ENCODE measurements at places on chromosomes 6 and 20.

DNA sequence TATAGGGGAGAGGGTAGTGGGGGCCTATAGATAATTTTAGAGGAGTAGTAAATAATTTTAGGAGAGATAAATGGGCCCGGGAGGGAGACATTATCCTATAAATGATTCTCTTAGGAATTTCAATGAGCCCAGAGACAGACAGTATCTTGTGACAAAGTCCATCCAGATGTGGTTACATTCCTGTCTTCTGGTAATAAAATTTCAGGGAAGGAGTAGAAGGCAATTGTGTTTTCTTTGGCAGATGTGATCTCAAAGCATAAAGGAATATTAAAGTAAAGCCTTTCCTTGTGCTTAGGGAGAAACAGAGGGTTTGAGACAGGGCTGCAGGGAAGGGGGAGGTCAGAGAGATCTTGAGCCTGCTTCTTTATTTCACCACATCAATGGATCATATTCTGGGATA lies 979.8 kb upstream of the GJE1 start:
- DNase-seq = peak; percentile 4

- DNase-seq = no peak
These were observed 144.7 kb upstream of the SLC22A23 start for GRCh38 chr6:3601570-3601969.

DNA sequence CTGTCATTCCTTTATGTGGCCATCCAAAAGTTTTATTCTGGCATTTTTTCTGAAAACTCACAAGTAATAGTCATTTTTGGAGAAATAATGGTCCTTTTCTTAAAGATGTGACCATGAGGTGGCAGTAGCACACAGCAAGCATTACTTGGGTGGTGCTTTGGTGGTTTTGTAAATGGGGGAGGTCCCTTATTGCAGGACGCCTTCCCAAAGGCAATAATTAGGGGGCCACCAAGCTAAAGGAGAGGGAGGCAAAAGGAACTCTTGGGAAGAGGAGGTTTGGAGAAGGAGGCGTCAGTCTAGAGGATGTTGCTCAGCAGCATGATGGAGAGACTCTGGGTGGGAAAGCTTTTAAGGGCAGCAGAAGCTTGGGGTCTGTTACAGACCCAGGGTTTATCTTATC lies 422.6 kb upstream of the MMS22L start:
- no peak for DNase-seq

- DNase-seq = peak; percentile 21
These were observed 1.8 kb downstream of the FAM83D start for GRCh38 chr20:38927902-38928578.

- DNase-seq = peak; percentile 42
These were observed 58.5 kb upstream of the BEND3 start for GRCh38 chr6:107173779-107174178.

DNA sequence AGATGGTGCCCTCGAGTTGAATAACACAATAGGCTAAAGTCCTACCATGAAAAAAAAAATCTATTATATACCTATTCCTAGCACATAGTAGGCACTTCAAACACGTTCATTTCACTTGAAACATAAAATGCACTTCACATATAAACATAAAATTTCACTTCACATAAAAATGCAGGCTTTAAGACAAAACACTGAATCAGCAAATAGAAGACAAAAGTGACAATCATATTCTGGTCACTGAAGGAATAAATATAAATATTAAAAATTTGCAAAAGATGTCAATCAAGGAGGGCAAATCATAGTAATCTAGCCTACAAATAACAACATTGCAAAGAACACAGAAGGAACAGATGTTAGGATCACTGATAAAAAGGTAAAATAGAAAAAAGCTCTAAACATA lies 153.1 kb downstream of the LMBRD1 start:
- no peak for DNase-seq

DNA sequence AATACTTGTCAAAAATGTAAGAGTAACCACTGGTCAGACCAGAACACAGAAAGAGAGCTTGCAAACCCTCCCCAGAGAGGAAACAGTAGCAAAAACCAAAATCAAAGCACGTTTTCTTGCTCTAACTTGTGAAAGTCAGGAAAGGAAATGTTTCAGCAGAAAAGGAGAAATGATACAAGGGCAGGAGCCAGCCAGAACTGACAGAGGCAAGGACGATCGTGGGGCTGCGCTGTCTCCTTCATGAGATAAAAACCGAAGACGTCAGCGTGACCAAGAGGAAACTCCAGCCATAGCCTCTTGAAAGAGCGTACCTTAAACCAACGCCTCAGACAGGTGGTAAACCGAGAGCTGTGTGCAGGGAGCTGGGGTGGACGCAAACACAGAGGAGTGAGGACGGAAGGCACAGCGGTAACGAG lies 27.5 kb downstream of the LAMA5 start:
- no peak for DNase-seq

DNA sequence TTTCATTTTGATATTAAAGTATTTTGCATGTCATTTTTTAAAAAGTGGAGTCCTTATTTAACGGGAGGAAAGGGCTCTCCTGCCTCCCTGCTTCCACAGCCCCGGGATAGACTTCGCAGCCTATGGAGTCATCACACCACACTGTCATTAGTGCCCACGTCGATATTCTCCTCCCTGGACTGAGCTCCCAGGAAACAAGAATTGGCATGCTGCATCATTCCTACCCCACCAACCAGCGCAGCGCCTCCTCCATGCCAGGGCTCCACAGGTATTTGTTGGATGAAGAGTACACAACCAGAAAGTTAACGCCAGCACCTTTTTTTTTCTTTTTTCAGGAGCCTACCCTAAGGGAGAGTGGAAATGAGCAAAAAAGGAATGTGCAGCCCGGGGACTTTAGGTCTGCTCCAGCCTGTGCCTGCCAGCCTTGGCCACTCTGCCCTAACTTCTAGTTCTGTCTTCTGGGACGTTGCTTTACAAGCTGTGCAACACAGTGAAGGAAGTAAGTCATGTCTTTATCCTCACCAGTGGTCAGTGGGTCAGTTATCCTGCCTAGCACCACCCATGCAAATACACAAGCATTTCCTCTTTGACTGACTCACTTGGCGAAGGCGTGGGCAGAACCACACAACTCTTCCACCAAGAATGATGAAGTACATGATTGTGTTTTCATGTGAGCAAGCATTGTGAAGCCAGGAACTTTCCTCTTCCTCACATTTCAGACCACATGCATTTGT lies 180.7 kb upstream of the UST start:
- peak; percentile 93 for DNase-seq

- peak; percentile 82 for DNase-seq
These were observed 2.3 kb downstream of the TUBB start for GRCh38 chr6:30722280-30723112.

DNA sequence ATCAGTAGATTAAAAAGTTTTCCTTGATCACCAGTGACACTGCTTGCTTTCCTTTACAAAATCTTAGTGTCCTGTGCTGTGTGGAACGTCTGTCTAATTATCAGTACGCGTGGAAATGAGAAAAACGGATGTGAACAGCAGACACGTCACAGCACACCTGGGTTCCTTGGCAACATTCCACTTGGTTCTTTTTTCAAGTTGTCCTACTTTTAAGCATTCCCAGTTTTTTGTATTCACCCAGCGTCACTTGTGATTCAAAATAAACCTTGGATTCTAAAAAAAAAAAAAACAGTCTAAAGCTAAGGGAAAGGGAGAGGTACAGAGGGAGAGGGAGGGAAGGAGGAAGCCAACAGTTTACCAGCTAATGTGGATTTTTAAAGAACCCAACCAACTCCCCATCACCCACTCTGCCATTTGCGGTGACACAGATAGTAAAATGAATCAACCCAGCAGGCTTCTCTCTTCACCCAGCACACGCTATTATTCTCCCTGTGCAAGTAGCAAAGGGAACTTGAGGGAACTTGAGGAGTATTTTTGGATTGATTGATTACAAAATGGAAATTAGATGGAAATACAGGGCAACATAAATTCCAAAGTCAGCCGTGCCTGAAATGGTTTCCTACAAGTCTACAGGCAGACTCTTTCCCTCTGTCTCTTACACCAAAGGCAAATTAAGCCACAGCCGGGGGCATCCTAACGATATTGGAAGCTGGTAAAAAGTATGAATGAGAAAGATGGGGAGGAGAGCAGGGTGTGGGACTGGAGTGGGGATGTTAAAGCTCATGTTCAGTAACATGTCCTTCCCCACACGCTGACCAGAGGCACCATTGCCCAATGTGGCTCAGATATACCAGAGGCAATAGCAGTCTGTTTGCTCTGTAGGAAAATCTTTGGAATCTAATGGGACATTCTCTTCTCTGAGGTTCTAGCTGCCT lies 129.8 kb downstream of the SASH1 start:
- no peak for DNase-seq

DNA sequence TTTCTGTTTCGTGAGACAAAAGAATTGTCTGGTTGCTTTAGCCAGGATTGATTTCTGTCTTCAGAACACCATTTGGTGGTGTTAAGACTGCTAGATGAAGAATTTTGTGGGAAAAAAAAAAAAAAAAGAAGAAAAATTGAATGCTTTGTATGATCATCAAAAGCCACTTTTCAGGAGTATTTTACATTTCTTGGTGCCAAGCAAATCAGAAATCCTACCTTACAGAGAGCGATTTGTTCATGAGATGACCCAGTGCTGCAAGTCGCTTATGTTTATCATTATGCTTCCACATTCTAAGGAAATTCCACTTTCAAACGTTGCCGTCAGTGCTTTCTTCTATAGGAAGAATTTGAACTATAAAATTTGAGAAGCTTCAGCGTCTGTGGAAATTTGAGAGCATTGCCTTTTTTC lies 228.7 kb downstream of the BCKDHB start:
- DNase-seq = no peak

- DNase-seq = peak; percentile 70
These were observed 54.3 kb downstream of the SYTL3 start for GRCh38 chr6:158703837-158704822.

- DNase-seq = peak; percentile 97
These were observed 8.3 kb downstream of the CD109 start for GRCh38 chr6:73704260-73704659.

DNA sequence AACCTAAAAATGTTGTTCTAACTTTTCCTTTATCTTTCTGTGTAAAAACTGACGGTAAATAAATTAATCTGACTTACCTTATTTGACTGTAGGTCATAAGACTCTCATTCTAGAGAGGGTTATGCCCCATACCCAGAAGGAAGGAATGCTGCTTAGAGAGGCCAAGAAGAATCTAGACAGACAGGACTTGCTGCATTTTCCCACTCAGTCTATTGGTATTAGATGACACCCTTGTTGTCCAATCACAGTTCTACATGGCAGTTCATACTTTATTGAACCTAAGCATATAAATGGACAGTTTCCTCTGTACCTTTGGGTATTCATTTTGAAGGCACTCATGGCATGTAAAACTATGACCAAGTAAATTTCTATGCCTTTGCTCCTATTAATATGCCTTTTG lies 359.6 kb upstream of the ID4 start:
- DNase-seq = no peak

DNA sequence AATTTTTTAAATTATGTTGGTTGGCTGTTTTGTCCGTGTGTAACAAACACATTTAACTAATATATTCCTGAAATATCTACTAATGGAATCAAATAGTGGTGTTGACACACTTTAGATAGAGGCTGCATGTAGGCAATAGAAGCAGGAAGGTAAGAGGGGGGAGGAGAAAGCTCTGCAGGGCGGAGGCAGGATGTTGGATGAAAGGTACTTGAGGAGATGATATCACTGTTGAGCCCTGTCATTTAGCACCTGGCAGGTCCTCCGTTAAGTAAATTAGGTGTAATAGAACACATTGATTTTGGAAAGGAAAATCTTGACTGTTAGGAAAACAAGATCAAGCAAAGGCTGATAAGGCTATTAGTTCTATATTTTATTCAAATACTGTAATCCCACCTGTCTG lies 618.7 kb downstream of the PKHD1 start:
- no peak for DNase-seq

GRCh38 chr6:151012321-151013294 lies 147.1 kb downstream of the MTHFD1L start:
- peak; percentile 62 for DNase-seq

DNA sequence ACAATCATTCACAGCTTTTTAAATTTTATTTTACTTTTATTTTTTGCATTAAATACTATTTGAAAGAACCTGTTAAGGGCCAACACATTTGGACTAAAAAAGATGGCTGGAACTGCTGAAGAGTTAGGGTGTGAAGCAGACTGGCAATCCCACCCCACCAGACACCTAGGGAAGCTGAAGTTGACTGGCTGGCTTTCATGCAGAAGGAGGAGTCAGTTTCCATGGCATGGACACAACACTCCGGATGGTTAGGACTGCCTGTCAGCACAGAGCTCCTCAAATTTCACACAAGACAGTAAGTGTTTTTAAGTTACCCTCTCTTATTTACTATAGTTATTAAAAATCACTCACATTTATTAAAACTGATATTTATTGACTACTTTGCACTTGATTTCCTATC lies at the start of gene ANKRD66:
Gene ANKRD66, plus strand, starts transcription at position 238 of the 400 bp plus-strand sequence. CDS start 5,016 bp downstream, outside the sequence.
- no peak for DNase-seq

DNA sequence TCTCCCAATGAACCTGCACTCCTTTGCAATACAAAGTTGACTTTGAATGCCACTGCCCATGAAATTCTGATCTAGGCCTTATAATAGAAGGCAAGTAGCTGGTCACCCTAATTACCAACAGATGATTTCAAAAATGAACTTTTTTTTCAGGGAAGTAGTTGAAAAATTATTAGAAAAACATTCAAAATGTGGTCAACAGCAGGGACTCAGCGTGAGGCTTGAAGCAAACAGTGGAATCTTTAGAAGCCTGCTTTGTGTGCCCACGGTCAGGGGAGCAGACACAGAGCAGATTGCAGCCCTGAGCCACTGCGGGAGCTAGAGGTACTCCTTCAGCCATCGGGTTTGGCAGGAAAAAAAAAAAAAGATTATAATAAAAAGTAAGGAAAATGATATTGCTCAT lies 87.1 kb upstream of the HEY2 start:
- no peak for DNase-seq

- DNase-seq = no peak
These were observed 47.7 kb downstream of the STMND1 start for GRCh38 chr6:17149571-17149970.

DNA sequence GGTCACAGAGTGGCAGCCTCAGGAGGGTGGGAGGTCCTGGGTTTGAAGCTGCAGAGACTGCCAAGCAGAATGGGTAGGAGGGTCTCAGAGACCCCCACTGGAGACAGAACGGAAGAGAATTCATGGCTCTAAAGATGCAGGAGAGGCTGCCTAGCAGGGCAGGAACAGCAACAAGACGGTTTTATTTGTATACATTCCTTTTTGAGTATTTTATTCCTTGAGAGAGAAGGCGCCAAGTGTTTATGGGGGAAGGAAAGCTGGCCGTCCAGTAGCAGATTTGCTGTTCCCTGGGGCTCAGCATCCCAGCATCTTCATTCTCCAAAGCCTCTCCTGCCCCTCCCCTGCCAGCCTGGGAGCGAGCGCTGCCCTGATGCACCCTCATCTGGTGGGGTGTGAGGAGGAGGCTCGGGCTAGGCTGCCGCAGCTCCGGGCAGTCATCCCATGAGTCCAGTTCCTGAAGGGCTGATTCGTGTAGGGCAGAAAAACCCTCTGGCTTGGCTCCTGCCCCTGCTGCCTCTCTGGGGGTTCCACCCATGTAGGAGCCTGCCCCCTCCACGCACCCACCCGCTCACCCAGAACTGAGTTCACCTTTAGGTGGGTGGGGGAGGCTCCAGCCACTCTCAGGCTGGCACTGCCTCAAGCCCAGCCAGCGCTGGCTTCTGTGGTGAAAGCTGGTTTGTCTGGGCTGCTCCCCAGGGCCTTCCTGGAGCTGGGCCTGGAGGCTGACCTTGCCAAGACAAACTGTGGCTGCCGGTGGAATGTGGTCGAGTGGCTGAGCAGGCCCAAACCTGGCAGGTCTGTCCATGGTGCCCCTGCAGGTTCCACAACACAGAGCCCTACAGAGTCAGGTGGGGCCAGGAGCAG lies 32.4 kb downstream of the CPXM1 start:
- DNase-seq = peak; percentile 39

- no peak for DNase-seq
These were observed 671.8 kb downstream of the QKI start for GRCh38 chr6:164086076-164086887.
